Stimulated activated CD8-positive, alpha-beta memory T cell treated with anti-CD3 and anti-CD28 coated beads, Interleukin-4, amount 100 ng/mL, for 48 hours (primary cell): ENCODE measurements at places on chromosomes 1 and 21.

GRCh38 chr1:101898137-101898536, 98.6 kb downstream of the OLFM3 start:
- no peak for DNase-seq

GRCh38 chr1:1788136-1788535, 9.9 kb upstream of the NADK start:
- no peak for DNase-seq

DNA sequence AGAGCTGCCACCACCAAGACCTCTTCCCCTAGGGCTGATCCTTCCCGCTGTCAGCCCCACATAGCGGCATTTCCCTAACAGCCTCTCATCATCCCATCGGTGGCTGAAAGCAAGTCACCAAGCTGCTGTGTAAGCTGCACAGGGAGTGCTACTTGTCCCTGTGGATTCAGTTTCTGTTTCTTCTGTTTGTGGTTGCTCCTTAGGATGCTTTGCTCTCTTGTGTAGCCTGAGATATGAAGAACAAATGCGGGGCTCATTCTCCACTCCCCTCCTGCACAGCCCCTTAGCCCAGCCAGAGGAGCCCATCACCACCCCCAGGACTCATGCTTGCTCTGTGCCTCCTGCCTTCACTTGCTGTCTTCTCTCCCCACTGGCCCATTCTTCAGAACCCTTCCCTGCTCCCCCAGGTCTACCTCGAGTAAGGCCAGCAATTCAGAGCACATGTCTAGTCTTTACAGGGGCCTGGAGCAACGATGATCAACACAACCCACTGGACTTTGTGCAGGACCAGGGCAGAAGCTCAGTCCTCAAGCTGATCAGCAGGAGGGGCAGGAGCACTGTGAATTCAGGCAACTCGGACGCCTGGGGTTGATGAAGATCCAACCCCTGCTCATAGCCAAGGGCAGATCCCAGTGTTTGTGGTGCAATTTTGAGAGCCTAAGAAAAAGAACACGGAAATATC, 82.6 kb upstream of the GALNT2 start:
- DNase-seq: no peak

- no peak for DNase-seq
These were observed 149.2 kb downstream of the BEND5 start for GRCh38 chr1:48627486-48627885.

- DNase-seq: peak; percentile 50
These were observed 43.2 kb downstream of the ELK4 start for GRCh38 chr1:205588636-205589035.
